ENCODE measurements at places on chromosomes 16 and 17.

GRCh38 chr17:40538936-40539705 lies 26.2 kb downstream of the CCR7 start:
- no peak for DNase-seq

- DNase-seq: no peak
These were observed 25.1 kb upstream of the EIF1 start for GRCh38 chr17:41663451-41664171.

DNA sequence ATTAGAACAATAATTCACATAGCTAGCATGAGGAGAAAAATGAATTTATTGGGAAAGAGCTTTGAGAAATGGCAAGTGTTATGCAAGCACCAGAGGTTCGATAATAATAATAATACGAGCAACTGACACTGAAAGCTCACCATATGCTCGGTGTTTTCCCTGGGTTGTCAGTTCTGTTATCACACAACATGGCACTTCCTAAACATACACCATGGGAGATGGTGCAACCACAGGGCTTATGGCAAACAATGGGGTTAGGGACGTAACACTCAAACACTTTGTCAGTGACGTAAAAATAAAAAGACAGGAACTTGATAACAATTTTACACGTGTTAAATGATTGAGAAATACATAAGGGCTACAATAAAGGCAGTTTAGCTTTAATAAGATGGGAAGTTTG lies 23.7 kb downstream of the OR1D5 start:
- peak; percentile 6 for DNase-seq

- peak; percentile 9 for DNase-seq
These were observed 774 bp downstream of the ENGASE start for GRCh38 chr17:79075446-79075750.

DNA sequence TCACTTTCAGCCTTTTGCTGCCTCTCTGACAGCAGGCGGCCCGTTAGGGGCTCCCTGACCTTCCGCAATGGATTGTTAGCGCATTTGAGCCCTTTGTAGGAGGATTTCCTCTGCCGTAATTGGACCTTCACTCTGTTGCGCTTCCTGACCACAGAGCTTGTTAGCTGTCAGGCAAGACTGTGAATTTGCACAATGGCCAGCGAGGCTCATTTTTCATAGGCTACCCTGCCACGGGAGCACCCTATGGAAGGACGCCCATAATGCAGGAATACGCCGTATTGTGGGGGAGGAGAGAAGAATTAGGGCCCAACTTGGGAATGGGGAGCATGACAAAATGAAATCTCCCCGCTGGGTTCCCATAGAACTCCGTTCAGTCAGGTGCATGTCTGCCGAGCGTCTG lies 205.2 kb upstream of the NLRP1 start:
- DNase-seq: no peak

- DNase-seq: no peak
These were observed 189.8 kb downstream of the CEP112 start for GRCh38 chr17:66002063-66002585.

- DNase-seq: no peak
These were observed 1179.5 kb upstream of the GOT2 start for GRCh38 chr16:59913666-59914065.

GRCh38 chr17:4148611-4149308 lies 5.8 kb downstream of the CYB5D2 start:
- no peak for DNase-seq

DNA sequence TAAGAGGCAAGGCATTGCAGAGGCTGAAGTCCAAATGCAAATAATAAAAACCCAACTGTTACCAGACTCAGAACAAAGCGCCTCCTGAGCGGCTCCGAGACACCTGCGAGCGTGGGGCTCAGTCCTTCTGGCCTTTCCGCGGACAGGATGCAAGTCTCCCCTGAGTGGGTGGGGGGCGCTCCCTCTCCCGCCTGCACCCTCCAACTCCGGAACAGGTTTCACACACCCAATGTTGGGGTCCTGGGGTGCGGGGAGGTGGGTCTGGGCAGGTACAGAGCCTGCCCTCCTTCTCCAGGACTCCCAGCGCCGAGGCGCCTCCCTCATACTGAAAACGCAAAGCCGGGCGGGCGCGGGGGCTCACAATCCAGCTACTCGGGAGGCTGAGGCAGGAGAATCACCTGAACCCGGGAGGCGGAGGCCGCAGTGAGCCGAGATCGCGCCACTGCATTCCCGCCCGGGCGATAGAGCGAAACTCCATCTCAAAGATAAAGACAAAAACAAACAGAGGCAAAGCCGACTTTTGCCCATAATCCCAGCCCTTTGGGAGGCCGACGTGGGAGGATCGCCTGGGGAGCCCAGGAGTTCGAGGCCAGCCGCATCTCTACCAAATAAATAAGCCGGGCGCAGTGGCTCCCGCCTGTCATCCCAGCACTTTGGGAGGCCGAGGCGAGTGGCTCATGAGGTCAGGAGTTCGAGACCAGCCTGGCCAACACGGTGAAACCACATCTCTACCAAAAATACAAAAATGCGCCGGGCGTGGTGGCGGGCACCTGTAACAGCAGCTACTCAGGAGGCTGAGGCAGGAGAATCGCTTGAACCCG lies 893 bp downstream of the GINS2 start:
- no peak for DNase-seq

- DNase-seq: no peak
These were observed 75.7 kb upstream of the LHX1 start for GRCh38 chr17:36861531-36861930.

DNA sequence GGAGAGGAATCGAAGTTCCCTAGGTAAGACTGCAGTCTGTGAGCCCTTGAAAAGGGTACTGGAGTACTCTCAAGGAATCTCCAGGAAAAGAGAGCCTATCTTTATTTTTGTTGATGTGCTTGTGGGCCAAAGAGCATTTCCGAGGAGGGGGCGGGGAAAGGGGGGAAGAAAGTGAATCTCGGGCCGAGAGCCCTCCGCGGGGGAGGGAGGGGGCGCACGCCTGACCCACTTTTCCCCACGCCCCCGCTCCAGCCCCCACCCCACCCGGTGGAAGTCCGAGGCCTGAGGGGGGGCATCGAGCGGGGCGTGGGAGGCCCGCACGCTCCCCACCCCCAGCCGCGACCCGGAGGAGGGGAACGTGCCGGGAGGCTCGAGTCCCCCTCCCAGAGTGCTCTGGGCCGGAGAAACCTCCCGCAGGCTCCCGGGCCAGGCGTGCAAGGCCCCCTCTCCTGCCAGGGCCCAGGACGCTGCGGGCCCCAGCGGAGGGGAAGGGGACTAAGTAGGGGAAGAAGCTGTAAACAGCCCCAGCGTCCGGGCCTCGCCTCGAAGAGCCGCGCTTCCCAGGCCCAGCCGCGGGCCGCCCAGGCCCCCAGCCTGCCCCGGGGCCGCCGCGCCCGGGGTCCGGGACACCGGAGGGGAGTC lies 444 bp downstream of the HELZ start:
- no peak for DNase-seq

DNA sequence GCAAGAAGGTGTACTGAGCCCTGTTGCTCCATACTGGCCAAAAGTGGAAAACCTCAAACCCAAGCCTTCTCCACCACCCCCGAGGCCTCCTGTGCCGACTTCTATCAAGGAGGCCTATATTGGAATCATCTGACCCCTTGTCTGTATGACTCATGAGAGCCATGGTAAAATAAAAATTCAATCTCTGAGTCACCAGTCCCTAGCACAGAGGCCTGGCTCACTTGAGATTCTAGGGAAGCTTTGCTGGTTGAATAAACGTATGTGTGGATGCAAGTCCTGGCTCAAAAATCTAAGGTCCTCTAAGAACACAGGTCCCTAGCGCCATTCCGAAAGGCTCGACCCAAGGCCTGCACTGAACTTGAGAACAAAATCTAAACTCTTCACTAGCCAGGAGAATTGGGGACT lies 15.0 kb downstream of the NSMCE1 start:
- DNase-seq: no peak

GRCh38 chr17:65362826-65363225 lies 198.6 kb downstream of the AXIN2 start:
- no peak for DNase-seq

- DNase-seq: no peak
These were observed 226.7 kb upstream of the ELAC2 start for GRCh38 chr17:13244513-13244912.

DNA sequence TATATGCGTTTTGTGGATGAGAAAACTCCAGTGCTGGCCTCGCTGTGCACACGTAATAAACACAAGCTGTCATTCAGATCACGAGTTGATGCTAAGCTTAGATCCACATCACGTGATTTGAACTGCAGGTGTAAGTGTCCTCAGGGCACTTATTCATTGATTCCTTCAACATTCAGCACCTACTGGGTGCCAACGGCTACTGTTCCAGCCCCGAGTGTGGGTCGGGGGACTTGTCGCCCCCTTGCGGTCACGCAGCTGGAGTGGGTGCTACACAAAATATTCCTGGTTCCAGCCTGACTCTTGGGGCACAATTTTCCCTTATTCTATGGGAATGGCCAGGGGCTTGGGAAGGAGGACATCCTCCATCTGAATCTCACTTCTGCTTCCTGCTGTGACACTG lies 29.9 kb upstream of the GINS2 start:
- no peak for DNase-seq

DNA sequence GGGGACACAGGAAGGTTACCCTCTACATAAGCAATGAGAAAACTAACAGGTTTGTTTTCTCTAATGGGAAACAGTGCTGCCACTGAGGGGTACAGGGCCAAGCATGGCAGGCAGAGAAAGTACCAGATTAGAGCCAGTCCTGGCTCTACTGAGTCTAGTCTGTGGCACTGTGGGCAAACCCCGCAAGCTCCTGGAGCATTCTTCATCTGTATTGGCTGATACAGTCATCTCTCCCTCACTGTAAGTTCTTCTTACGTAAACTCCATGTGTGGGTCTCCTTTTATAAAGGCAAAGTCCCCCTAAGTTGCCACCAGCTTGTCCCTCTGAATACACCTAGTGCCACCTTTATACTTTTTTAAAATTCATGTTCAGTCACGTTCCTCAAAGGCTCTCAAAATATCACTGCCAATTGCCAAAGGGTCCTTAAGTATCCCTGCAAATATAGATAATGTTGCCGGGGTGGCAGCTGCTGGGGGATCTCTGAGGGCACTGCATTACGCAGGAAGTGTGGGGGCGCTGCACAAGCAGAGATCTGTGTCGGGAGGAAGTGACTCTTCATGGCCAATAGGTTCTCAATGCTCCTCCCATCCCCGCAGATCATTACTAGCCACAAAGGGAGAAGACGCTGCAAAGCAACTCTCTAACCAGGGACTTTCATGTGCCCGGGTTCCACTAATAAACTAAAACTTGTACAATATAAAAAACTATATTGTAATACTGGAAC lies 18.8 kb downstream of the XPO6 start:
- peak; percentile 68 for DNase-seq

DNA sequence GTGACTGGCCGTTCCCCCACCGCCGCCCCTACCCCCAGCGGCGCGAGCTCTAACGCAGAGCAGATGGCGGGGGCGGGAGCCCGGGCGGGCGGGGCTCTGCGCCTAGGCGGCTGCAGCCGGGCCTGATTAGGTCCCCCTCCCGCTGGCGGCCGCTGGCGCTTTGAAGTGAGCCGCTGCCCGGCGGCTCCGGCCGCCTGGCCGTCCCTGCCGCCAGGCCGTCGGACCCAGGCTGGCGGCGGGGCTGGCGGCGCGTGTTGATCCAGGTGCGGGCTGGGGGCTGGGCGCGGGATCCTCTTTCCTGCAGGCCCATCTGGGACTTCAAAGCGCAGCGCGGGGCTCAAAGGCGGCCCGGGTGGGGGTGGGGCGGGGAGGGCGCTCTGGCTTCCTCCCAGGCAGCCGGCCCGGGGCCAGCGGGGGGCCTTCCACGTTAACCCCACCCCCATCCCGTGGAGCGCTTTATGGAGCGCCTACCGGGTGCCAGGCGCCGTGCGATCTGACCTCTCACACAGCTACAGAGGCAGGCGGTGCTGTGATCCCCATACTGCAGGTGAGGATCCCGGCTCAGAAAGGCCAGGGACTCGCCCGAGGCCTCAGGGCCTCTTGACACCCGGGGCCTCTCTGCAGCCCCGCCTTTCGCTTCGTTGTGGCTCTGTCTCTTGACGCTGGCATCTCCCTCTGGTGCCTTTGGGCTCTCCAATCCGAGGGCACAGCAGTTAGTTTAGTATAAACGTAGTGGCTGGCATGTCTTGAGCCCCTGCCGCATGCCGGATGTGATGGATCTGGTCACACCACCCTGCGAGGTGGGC lies 80.0 kb upstream of the NKD1 start:
- no peak for DNase-seq

GRCh38 chr16:26198221-26198620 lies 506.5 kb downstream of the HS3ST4 start:
- DNase-seq: no peak

GRCh38 chr16:57758331-57759117 lies 23.0 kb downstream of the KATNB1 start:
- DNase-seq: no peak

DNA sequence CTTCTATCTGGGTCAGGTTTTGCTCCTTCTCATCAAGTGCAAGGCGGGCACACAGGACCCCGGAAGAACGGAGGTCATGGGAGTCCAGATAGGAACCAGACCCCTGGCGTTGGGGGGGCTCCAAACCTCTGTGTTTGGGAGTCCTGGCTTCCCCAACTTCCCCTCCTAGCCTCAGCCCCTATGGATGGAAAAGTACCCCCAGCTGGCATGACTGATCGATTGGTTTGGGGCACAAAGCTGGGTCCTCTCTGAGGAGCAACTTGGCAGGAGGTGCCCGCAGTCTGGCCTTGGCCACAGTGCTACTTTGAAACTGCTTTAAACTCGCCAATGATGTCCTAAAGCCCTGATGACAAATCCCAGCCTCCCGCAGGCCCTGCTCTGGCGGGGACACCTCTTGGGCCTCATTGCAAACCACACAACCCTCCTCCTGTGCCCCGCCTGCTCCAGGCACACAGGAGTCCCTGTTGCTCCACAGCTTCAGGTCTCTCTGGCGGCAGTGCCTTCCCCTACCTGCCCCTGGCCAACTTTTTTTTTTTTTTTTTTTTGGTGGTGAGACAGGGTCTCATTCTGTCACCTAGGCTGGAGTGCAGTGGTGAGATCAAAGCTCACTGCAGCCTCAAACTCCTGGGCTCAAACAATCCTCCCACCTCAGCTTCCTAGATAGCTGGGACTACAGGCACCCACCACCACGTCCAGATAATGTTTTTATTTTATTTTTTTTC lies 38.0 kb upstream of the SNN start:
- DNase-seq: no peak

DNA sequence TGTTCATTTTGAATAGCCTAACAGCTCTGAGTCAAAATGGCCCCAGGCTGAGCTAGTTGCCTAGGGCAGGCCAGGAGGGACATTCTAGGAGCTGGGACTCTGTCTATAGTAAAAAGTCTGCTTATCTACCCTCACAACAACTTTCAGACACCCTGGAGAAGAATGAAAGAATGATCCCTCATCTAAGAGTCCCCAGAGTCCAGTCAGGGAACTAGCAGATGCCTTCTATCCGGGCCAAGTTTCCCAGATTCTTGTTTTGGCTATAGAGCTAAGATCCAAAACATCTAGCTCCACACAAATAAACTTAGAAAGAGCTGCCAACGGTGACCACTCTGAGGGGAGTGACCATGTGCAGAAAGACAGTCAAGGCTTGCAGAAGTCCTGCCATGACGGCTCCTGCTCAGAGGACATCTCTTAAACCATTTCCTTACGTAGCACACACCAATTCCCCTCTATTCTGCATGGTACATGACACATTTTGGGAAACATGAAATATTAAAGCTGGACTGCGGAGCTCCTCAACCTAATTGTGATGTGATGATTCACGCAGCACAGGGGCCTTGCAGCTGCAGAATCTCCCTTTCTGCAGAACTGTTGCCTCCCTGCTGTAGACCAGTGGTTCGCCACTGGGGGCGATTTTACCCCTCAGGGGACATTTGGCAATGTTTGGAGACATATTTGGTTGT lies 24.2 kb downstream of the FAM20A start:
- DNase-seq: no peak

Data from hematopoietic multipotent progenitor cell treated with erythropoietin and hydrocortisone succinate and interleukin-3 and kit ligand, for 8 days (in vitro differentiated cells).